H9 (cell line): ENCODE measurements at places on chromosomes 11 and 22. TPM values are rescaled to one million over a fixed set of nuclear protein-coding genes. Genes with fewer than 3 reads are reported as not detected.

The OR8G1 gene
- total RNA-seq, result not detected in 2 replicates

The SLC25A18 gene
- 2.3 and 3.0 TPM in 2 replicates for total RNA-seq

The OSBP2 gene
- total RNA-seq, result 3.4 and 3.6 TPM in 2 replicates

The CBX7 gene
- 3.7 and 4.2 TPM in 2 replicates for total RNA-seq

The PEX26 gene
- total RNA-seq, result 35.4 and 37.0 TPM in 2 replicates

The KCNA4 gene
- total RNA-seq, result not detected in 2 replicates

The FOLH1 gene
- total RNA-seq, result not detected in 2 replicates

The KMT5B gene
- total RNA-seq, result 61.2 and 61.6 TPM in 2 replicates

The OR52I2 gene
- total RNA-seq, result not detected in 2 replicates

The LYVE1 gene
- not detected in 2 replicates for total RNA-seq

The TMPRSS5 gene
- total RNA-seq, result 0.37 and 0.81 TPM in 2 replicates

The NAALAD2 gene
- 1.8 and 2.1 TPM in 2 replicates for total RNA-seq

The CBLIF gene
- total RNA-seq, result not detected in 2 replicates

The GRAP2 gene
- not detected in 2 replicates for total RNA-seq

The PRAME gene
- total RNA-seq, result 0.29 and 0.31 TPM in 2 replicates

The CCDC73 gene
- 0.04 TPM in 1 of 2 replicates, not detected in the other for total RNA-seq
